ENCODE measurements at places on chromosomes 7 and 10.

- DNase-seq, result no peak
These were observed 340.1 kb upstream of the CHRM2 start for GRCh38 chr7:136528329-136528728.

- no peak for DNase-seq
These were observed 409.0 kb upstream of the NRP1 start for GRCh38 chr10:33743429-33743857.

DNA sequence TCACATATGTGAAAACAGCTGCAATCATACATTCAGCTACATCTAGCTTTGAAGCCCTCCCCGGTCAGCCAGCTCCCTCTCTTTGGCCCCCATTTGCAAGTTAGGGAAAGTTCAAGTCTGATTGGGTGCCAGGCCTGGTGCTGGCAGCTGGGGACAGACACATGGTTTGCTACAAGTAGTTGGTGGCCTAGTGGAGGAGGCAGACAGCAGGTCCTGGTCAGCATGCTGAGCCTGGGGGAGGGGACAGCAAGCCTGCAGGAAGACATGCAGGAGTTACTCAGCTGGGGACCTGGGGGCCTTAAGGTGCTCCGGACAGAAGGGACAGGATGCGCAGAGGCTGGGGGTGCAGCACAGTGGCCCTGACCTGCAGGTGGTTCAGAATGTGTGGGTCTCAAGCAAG is 956.9 kb upstream of the ZNF722 start:
- no peak for DNase-seq

GRCh38 chr10:34474009-34474376 is 341.1 kb downstream of the PARD3 start:
- DNase-seq, result no peak

GRCh38 chr10:59234816-59235429 is 58.5 kb downstream of the PHYHIPL start:
- DNase-seq, result peak; percentile 12

DNA sequence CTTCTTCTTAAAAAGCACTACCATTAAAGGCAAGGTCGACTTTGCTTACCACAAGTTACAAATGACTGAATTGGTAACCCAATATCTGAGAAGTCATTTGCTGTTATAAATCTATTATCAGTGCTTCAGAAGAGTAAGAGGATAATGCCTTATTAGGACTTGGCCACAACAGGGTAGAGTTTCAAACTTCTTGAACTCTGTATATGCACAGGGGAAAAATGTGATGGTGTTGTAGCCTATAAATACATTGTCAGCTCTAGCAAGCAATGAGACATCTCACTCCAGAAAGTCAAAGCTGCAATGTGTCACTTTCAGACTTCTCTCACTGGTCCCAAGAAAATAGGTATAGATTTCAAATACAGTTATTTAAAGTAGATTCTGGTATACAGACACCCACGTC is 9.3 kb downstream of the TFEC start:
- DNase-seq, result peak; percentile 33

GRCh38 chr7:100971111-100972001 is 2.0 kb downstream of the MUC12 start:
- no peak for DNase-seq

DNA sequence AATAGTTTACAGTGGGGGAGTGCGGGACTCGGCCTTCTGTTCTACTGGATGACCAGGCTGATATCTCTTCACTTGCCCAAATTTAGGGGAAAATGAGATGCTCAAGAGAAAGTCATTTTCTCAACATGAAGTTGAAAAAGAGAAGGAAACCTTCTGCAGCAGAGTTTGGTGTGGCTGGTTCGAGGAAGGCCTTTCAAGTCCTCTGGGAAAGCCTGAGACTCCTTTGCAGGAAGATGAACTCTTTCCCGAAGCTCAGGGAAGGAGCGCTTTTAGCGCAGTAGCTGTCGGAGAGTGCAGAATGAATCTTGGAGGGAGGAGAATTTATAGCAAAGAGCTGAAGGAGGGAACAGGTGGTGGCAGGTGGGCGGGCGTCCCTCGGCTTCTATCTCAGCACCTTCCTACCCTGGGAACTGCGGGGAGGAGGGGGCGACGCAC is at the start of gene ATOH7:
Gene ATOH7 (minus strand): TSS at position 297 of the 435 bp plus-strand sequence. CDS start 436 bp downstream, outside the sequence.
- DNase-seq, result no peak

DNA sequence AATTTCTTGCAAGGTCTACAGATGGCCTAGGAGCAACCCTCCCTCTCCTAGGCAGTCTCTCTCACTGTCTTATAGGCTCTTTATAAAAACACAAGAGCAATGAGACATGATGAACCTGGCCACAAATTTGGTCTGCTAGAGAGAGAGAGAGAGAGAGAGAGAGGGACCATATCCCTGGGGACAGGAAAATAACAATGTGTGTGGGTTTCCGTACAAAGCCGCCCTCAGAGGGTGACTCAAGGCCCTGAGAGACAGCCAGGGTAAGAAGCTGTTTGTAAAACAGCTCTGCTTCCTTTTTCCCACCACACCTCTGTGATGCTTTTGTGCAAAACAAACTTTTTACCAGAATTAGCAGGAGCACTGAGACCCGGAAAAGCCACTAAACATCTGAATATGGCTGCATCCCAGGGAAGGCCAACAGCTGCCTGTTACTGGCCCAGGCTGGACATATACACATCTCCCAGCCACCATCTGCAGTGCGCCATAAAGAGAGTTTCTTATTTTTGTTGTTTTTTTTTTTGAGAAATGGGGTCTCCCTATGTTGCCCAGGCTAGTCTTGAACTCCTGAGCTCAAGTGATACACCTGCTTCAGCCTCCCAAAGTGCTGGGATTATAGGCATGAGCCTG is 18.4 kb downstream of the GIMAP5 start:
- no peak for DNase-seq

GRCh38 chr7:46396481-46396880 is 475.4 kb upstream of the IGFBP3 start:
- DNase-seq, result no peak

GRCh38 chr7:116265881-116266280 is 55.5 kb downstream of the TES start:
- no peak for DNase-seq

- DNase-seq, result no peak
These were observed 165.0 kb downstream of the RGS10 start for GRCh38 chr10:119377451-119377957.

GRCh38 chr10:43772171-43772570 is 123.5 kb upstream of the ZNF32 start:
- DNase-seq, result no peak

GRCh38 chr7:27946351-27946750 is 206.4 kb downstream of the TAX1BP1 start:
- no peak for DNase-seq

- no peak for DNase-seq
These were observed 24.8 kb upstream of the FIS1 start for GRCh38 chr7:101269664-101270063.

- DNase-seq, result no peak
These were observed 7.3 kb downstream of the TWIST1 start for GRCh38 chr7:19110026-19110730.

- no peak for DNase-seq
These were observed 545.0 kb upstream of the C7orf33 start for GRCh38 chr7:148045521-148045920.

DNA sequence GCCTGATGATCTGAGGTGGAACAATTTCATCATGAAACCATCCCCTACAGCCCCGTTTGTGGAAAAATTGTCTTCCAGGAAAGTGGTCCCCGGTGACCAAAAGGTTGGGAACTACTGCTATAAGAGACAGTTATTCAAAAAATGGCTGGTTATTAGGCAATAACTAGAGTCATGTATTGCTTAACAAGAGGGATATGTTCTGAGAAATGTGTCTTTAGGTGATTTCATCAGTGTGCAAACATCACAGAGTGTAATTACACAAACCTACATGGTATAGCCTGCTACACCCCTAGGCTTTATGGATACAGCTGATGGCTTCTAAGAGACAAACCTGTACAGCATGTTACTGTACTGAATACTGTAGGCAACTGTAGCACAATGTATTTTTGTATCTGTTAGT is 71.3 kb upstream of the CSTF2T start:
- no peak for DNase-seq

DNA sequence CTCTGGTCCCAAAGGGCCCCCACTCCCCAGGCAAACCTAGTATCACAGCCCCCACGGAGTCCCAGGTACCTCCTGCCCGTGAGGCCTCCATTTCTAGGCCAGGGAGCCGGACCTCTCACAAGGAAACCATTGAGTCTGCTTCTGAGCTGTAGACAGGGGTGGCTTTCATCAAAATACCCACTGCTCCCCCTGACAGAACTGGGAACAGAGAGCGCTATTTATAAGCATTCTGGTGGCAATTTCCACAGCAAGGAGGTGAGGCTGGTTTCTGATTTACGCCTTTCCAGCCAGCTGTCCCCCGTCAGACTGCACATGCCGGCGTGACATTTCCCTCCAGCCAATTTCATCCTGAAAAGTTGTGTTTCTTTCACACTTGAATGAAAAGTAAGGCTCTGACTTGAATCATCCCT is 407.5 kb upstream of the PRKCQ start:
- no peak for DNase-seq

- no peak for DNase-seq
These were observed 38.3 kb upstream of the CDCA7L start for GRCh38 chr7:21984042-21984441.

DNA sequence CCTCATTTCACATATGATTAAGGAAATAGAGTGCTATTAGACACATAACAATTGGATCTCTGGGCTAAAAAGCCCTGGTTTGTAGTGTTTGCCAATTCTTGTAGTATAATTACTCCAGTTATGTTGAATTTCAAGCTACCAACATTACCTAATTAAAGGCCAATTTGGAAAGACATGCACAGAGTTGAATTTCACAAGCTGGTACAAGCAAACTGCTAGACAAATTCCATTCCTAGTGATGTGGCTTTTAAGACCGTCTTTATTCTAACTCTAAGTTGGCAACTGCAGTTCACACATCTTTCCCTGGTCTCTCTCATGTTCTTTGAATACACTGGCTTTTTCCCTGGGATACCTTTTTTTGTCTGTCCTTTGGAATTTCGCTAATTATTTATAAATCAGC is 384.1 kb upstream of the CNTNAP2 start:
- DNase-seq, result no peak

GRCh38 chr7:132652507-132652906 is 76.2 kb upstream of the PLXNA4 start:
- no peak for DNase-seq

- no peak for DNase-seq
These were observed 178.4 kb downstream of the ARHGAP12 start for GRCh38 chr10:31749981-31750840.

GRCh38 chr7:13231216-13231615 is 543.8 kb downstream of the ARL4A start:
- no peak for DNase-seq

DNA sequence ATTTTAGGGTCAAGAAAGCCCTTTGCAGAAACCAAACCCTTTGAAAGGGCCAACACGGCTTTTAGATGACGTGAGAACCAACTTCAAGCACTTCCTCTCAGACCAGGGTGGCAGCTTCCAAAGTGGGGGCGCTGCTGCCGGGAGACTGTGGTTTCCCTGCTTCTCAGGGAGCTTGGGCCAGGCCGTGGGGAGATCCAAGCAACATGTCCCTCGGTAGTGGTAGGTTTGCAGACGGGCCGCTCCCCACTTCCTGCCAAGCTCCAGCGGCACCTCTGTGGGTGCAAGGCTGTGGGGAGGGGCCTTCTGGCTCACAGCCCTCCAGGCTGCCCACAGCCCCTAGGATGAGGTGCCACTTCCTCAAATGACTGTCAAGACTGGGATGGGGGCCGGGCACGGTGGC is 132.4 kb downstream of the FAM53B start:
- DNase-seq, result no peak

- DNase-seq, result peak; percentile 18
These were observed 86.5 kb upstream of the NPVF start for GRCh38 chr7:25314731-25315267.

DNA sequence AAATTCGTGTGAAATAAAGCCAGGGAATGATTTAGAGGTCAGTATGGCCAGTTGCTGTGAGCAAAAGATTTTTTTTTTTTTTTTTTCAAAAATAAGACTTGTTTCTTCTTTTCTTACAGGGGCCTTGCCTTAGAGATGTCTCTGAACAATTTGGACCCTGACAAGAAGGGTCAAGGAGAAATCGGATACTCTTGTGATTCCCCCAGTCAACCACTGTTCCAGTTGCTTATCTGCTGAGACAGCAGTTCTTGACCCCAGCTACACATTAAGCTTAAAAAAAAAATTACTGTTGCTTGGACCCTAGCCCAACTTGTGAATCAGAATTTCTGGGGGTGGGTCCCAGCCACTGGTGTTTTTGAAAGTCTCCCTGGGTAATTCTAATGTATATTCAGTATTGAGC is 12.0 kb upstream of the FMC1 start:
- no peak for DNase-seq

GRCh38 chr10:51215951-51216834 is 141.9 kb downstream of the PRKG1 start:
- DNase-seq, result no peak

GRCh38 chr7:31114593-31115343 is 62.7 kb downstream of the ADCYAP1R1 start:
- DNase-seq, result peak; percentile 22

- DNase-seq, result no peak
These were observed 12.0 kb upstream of the KCNMA1 start for GRCh38 chr10:77649333-77650331.

DNA sequence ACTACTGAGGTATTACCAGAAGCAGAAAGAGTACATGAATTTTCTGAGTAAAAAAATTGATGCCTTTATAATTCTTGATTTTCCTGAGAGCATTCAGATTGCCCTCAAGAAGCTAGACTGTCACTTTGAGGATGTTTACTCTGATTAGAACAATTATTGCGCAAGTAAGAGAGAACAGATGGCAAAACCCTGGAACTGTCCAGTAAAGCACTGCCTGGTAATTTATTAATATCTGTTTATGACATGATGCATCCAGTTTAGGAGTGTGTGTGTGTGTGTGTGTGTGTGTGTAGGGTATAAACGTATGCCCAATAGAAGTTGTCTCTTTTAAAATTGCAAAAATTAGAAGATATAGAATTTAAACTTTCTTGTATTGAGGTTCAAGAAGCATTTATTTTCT is 379.7 kb downstream of the PHTF2 start:
- DNase-seq, result no peak

DNA sequence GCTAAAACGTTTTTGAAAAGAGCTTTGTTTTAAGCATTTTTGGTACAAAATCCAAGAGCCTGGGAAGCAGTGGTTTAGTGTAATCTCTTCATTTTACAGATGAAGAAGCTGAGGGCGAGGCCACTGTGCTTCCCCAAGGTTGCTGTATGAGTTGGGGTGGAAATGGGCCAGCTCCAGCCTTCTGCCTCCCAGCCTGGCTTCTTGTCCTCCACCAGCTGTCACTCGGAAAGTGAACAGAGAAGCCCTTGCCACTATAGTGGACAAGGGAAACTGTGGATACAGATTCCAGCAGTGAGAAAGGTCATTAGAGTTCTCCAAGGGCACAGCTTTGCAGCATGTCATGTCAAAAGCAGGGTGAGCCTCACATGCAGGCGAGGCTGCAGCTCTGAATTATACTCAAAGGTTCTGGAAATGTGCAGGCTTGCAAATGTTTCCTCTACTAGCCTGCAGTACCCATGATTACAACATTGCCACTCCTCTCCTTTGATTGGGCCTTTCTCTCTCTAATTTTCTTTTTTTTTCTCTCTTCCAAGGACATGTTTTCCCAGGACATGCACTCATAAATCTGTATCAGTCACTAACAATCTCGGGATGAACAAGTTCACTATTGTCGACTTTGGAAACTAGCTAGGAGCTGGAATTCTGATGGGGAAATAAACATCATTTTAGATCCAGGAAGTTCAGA is 33.0 kb downstream of the BAMBI start:
- DNase-seq, result no peak

All from HEK293T (cell line).